ENCODE measurements at places on chromosomes 5 and 9. TPM values are rescaled to one million over a fixed set of nuclear protein-coding genes. Genes with fewer than 3 reads are reported as not detected.
A peak's percentile ranks its signal among the peaks of the same experiment; 100 is the strongest.

- DNase-seq = no peak
Measured at GRCh38 chr9:38000735-38001134, 68.3 kb downstream of the SHB start.

GRCh38 chr5:862367-863243 is 11.8 kb upstream of the ZDHHC11 start:
- DNase-seq = no peak

DNA sequence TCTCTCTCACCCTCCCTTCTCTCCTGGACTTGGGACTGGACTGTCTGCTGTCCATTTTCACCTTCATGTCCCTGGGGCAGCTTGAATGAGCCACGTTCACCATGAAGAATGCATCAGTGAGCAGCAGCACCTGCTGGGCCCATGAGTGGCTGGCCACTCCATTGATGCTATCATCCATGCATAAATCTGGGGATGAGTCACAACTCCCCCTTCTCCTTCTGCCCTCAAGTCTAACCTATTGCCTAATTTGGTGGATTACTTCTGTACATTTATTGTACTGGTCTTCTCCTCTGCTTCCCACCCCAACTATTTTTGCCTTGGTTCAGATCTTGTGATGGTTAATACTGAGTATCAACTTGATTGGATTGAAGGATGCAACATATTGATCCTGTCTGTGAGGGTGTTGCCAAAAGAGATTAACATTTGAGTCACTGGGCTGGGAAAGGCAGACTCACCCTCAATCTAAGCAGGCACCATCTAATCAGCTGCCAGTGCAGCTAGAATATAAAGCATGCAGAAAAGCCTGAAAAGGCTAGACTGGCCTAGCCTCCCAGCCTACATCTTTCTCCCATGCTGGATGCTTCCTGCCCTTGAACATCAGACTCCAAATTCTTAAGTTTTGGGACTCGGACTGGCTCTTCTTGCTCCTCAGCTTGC is 46.7 kb downstream of the GDNF start:
- peak; percentile 85 for DNase-seq

GRCh38 chr9:33155393-33155792 is 11.7 kb downstream of the B4GALT1 start:
- DNase-seq = no peak

DNA sequence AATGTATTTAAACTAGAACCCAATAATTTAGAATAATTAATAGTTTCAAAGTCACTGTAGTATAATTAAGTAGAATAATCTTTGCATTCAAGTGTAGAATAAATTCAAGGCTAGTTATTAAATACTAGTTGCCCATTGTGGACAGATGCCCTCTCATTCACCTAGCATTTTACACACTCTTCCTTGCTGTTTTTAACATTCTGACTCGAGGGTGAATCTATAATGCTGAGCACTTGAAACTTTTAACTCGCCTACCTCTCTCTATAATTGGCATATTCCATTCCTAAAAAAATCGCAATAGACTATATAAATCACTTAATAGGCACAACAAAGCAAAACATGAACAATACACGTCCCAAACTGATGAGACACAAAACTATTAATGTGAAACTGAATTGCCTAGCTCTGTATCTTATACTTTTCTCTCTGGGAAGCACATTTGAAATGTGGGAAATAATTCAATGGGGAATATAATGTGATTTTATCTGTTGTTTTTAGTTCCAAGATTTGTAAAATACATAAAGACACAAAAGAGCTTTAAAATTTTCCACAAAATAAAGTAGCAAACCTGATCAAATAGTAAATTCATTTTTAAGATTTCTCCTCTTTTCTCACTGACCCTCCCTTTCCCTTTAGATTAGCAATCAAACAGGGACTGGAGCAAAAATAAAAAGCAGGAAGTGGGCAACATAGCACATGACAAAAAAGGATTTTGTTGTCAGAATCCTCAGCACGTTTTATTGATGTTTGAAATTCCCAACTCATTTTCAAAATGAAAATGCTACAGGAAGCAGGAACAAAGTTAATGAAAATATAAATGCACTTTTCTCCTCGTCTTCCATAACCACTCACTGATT is 295.6 kb downstream of the PDE4D start:
- no peak for DNase-seq

- DNase-seq = no peak
Measured at GRCh38 chr9:79824265-79824664, 252.5 kb downstream of the TLE4 start.

GRCh38 chr5:39058178-39058921 is 15.8 kb downstream of the RICTOR start:
- DNase-seq = no peak

POU5F2 gene
- total RNA-seq = 0.29 TPM

CCNB1 gene
- total RNA-seq = 400 TPM

EIF4E1B gene
- not detected for total RNA-seq

SEMA5A gene
- total RNA-seq = 11.4 TPM

All from LHCN-M2 (cell line).